ENCODE measurements at places on chromosomes 6 and 20.
A peak's percentile ranks its signal among the peaks of the same experiment; 100 is the strongest.

GRCh38 chr20:57008217-57008616, 258.2 kb downstream of the BMP7 start:
- no peak for DNase-seq

GRCh38 chr20:2585811-2586210, 49.4 kb downstream of the TMC2 start:
- no peak for DNase-seq

- no peak for DNase-seq
These were observed 98.5 kb upstream of the TMEM170B start for GRCh38 chr6:11439017-11439420.

DNA sequence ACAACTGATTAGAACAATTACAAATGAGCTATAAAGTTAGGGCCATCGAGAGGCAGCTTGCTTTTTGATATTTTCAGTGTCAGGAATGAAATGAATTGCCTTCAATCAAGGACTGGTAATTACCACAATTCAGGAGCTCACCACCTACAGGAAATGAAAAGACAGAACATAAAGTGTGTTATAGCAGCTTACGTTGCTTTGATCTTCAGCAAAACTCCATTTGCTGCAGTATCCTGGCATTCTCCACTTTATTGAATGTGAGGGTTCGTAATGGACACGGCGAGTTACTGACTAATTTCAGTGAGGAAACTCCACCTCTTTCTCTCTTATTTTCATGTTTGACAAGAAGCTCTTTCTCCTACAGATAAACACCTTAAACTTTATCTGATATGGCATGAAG, 440.0 kb upstream of the HSF2 start:
- DNase-seq: no peak

- peak; percentile 54 for DNase-seq
These were observed 56.6 kb upstream of the CCN6 start for GRCh38 chr6:111997078-111997852.

DNA sequence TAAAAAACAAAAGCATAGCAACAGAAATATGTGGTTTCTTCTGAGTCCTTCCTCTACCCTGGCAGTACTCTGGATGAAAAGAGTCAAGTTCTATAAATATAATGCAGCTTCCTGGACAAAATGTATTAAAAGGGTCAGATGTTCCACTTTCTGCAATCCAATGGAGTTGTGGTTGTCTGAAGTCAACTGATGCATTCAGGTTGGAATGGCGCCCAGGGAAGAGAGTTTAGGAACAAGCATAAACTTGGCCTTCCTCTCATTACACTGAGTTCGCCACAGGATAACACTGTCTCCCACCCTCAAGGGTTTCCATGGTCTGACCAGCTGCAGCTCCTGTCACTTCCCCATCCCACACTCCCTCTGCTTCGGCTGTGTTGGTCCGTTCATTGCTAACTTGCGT, 66.4 kb downstream of the PLEKHG1 start:
- no peak for DNase-seq

DNA sequence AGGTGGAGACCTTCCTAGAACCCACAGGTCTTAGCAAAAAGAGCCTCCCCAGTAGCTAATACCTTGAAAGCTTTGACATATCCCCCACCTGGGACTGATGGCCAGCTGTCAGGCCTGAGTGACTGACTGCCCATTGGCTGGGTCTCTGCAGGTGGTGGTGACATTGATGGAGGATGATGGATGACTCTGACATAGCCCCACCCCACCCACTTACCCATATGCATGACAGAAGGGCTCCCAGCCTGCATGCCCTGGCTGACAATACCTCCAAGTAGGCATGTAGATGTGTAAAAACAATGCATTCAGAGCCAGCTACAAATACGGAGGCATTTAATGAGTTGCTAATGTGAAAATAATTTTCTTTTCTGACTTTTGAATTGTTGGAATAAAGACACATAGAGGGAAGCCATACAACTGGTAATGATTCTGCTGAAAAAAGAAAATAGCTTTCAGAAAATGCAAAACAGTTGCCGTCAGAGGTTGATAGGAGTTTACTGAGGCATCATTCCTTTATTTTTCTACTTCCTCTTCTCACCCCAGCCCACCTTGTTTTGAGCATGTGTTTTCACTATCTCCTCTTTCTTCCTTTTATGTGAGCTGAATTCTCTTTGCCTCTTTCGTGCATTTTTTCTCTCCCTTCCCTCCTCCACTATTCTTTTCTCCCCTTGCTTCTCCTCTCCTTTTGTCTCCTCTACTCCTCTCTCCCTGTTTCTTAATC, 70.6 kb downstream of the OLIG3 start:
- DNase-seq: no peak

- no peak for DNase-seq
These were observed 19.7 kb upstream of the EFHC1 start for GRCh38 chr6:52400313-52401041.

GRCh38 chr6:18360188-18360587, 27.0 kb upstream of the RNF144B start:
- DNase-seq: no peak

- DNase-seq: no peak
These were observed 280.6 kb downstream of the KHDC1L start for GRCh38 chr6:72944660-72945059.

- DNase-seq: no peak
These were observed 110.5 kb downstream of the MANEA start for GRCh38 chr6:95687839-95688238.
